Upper lobe of left lung (tissue), 6 donors: ENCODE measurements at places on chromosomes 6 and 20.

GRCh38 chr20:1302685-1303541 lies 26.0 kb downstream of the SDCBP2 start:
- DNase-seq: no peak

DNA sequence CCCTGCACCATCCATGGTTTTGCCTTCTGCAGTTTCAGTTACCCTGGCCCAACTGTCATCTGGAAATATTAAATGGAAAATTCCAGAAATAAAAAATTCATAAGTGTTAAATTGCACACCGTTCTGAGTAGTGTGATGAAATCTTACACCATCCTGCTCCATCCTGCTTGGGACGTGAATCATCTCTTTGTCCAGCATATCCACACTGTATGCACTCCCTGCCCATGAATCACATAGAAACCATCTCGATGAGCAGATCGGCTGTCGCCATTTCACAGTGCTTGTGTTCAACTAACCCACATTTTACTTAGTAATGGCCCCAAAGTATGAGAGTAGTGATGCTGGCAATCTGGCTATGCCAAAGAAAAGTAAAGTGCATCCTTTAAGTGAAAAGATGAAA lies 105.9 kb upstream of the ID4 start:
- DNase-seq: no peak

DNA sequence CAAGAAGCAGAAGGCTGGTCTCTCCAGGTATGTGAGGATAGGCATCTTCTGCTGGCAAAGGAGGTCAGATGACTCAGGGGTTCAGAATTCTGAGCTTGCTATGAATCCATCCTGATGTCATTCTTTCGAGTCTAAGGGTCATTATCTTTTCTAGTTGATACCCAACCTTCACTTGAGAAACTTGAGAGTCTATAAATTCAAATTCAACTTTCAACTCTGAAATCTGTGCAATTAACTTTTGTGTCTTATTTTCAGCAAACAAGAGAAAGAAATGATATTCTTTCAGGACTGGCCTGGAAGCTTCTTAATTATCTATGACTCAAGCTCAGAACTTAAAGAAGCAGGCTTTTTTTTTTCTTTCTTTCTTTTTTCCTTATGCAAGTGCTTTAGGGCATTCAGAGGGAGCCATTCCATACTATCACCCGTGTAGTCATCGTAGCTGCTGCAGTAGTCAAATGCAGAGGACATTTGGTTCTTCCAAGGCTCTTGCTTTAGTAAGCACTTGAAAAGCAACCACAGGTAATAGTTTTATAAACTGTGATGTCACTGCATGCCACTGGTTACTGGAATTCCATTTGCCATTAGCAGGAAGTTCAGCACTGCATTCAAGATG lies 93.0 kb downstream of the ADTRP start:
- DNase-seq: no peak

DNA sequence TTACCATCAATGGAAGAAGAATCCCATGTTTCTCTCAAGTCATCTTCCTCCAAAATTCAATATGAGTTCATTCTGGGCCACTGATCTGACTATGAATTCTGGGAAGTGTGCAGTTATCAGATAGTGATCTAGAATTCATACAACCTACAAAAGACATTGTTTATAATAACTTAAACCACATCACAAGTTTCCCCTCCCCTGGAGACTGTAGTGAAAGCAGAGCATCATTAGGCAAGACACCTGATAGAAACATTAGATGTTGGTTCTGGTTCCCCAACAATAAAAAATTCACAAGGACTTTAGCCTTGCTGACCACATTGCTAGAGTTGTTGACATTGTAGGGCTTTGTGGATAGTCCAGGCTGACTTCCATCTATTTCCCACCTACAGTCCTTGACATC lies 506.4 kb upstream of the JAG1 start:
- DNase-seq: no peak

- no peak for DNase-seq
These were observed 34.2 kb upstream of the TBXT start for GRCh38 chr6:166201878-166202277.
